ENCODE measurements at places on chromosomes 12 and 14.

DNA sequence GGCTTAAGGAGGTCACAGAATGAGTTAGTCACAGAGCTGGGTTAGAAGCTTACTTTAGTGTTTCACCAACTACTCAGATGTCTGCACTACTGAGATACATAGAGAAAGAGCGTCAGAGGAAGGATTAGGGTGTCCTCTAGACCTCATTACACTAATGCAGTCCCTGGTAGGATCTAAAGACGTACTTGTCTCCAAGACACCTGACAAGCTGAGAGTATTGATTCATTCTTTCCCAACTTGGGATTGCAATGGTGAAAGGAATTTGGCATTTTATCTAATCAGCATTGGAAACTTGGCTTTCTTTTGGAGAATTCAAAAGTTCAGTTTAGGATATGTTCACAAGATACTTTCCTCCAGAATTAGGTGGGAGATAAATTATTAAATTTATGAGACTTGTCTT is 402.1 kb downstream of the ZFP36L1 start:
- DNase-seq = no peak

GRCh38 chr12:113116875-113117274 is 18.7 kb downstream of the RASAL1 start:
- no peak for DNase-seq

DNA sequence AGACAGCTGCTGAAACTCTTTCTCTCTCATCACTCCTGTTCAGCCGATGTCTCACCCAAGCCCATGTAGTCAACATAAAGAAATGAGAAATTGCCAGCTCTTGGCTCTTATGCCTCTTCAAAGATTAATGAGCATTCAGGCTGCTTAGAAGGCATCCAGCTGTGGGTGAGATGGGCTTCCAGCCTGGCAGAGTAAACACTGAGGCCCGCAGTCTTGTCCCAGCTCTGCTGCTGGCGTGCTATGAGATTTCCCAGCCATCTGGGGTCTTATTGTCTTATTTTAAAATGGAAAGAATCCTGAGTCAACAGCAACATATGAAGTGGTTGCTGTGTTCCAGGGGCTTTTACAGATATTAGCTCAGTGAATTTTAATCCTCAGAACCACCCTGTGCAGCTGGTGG is 12.6 kb downstream of the RXYLT1 start:
- DNase-seq = no peak

- peak; percentile 46 for DNase-seq
These were observed 24.3 kb downstream of the NCOR2 start for GRCh38 chr12:124543052-124543589.

- no peak for DNase-seq
These were observed 97.9 kb downstream of the ARMH4 start for GRCh38 chr14:58054100-58054499.

- DNase-seq = no peak
These were observed 10.7 kb downstream of the SELPLG start for GRCh38 chr12:108622921-108623514.

- no peak for DNase-seq
These were observed 108.7 kb downstream of the TTC8 start for GRCh38 chr14:88933191-88933590.

DNA sequence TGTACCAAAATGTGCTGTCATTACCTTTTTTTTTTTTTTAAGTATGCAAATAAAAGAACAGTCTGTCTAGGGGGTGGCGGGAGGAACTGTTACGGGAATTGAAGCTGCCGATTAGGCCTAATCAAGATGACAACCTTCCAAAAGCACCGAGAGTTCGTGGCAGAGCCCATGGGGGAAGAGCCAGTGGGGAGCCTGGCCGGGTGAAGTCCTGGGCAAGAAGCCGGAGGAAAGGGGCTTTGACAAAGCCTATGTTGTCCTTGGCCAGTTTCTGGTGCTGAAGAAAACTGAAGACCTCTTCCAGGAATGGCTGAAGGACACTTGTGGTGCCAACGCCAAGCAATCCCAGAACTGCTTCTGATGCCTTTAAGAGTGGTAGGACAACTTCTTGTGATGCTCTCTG is 42.6 kb downstream of the ACTN1 start:
- DNase-seq = no peak

- no peak for DNase-seq
These were observed 15.5 kb upstream of the ETNK1 start for GRCh38 chr12:22609501-22609900.

GRCh38 chr14:54086767-54087166 is 130.1 kb upstream of the BMP4 start:
- DNase-seq = no peak

GRCh38 chr14:29930283-29930682 is 2.6 kb upstream of the PRKD1 start:
- peak; percentile 43 for DNase-seq

GRCh38 chr14:104446611-104447010 is 133.0 kb upstream of the C14orf180 start:
- DNase-seq = no peak

DNA sequence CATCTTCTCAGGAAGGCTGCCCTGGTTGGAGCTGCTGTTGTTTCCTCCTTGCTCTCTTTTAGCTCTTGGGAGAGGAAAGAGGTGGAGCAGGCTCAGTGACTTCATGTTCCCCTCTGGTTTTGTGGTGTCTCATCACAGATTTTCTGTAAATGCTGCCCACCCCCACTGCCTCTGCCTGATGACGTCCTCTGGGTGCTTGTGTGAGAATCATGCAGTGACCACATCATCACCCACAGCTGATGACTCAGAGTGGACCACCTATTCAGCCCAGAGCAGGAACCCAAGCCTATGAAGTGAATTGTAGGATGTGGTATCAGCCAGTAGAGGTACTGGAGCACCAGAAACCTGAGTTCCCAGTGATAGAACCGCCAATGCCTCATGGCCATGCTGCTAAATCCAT is at the start of gene GZMB:
Gene GZMB (minus strand): TSS at position 33 of the 400 bp plus-strand sequence. CDS start 30 bp downstream, at position 3.
- DNase-seq = no peak

GRCh38 chr14:77119851-77120250 is 21.7 kb downstream of the ZDHHC22 start:
- DNase-seq = no peak

GRCh38 chr12:72295101-72295500 is 22.9 kb downstream of the TRHDE start:
- no peak for DNase-seq

GRCh38 chr12:54384591-54385041 is at the start of gene ZNF385A:
Gene ZNF385A, minus strand, starts transcription at chr12:54384733. Its CDS starts 219 bp downstream, at chr12:54384514.
- no peak for DNase-seq

GRCh38 chr14:59320763-59321625 is 132.5 kb downstream of the DAAM1 start:
- DNase-seq = peak; percentile 76

GRCh38 chr12:57726884-57727757 is 11.4 kb downstream of the AGAP2 start:
- DNase-seq = no peak

DNA sequence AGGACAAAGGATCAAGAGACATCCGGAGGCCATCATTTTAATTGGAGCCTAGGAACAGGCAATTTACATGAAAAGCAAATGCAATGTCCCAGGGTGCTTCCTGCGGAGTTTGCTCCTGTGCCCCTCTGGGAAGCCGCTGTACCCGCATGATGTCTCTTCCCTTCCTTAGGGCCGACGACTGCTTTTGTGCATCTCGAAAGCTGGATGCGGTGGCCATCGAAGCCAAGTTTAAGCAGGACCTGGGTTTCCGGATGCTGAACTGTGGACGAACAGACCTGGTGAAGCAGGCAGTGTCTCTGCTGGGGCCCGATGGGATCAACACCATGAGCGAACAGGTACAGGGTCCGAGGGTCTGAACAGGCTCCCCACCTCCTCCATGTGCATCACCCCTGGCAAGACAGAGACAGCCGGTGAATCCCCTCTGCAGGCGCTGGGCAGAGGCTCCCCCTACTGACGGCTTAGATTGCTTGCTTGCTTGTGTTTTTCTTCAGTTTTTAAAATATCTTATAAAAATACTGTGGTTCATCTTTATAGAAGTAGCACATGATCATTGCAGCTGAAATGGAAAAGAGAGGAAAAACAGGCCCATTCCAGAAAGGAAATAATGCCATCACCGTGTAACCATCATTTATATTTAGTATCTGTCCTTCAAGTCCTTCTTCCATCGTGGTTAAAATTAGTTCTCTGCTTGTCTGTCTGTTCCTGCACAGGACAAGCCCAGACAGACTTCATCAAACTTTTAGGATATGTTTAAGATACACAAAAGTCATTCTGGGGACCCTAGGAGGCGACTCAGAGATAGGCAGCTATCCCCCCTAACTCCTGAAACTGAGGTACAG is 75.4 kb upstream of the PWP1 start:
- DNase-seq = peak; percentile 48

- DNase-seq = no peak
These were observed 9.9 kb downstream of the SDS start for GRCh38 chr12:113393749-113394148.

- no peak for DNase-seq
These were observed 942.6 kb downstream of the GALC start for GRCh38 chr14:87050421-87050820.

DNA sequence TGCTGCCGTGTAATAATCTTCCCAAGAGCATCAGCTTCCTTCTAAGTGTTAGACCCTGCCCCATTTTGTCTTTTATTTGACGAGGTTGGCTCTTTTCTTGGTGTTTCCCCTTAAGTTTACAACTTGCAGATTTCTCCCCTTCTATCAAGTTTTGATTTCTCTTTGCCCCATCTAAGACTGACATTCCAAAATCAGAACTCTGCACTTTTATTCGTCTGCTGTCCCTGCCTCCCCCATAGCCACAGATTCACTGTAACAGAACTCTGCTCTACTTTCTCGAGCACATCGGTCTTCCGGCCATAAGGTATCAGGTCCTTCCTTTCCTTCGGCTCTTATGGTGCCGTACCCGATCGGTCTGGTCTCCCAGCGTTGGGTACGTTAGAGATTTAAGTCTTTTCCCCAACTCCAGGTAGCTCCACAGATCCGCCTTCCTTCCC is 563 bp downstream of the DCP1B start:
- no peak for DNase-seq

GRCh38 chr14:22761734-22762133 is 4.8 kb upstream of the OXA1L start:
- no peak for DNase-seq

DNA sequence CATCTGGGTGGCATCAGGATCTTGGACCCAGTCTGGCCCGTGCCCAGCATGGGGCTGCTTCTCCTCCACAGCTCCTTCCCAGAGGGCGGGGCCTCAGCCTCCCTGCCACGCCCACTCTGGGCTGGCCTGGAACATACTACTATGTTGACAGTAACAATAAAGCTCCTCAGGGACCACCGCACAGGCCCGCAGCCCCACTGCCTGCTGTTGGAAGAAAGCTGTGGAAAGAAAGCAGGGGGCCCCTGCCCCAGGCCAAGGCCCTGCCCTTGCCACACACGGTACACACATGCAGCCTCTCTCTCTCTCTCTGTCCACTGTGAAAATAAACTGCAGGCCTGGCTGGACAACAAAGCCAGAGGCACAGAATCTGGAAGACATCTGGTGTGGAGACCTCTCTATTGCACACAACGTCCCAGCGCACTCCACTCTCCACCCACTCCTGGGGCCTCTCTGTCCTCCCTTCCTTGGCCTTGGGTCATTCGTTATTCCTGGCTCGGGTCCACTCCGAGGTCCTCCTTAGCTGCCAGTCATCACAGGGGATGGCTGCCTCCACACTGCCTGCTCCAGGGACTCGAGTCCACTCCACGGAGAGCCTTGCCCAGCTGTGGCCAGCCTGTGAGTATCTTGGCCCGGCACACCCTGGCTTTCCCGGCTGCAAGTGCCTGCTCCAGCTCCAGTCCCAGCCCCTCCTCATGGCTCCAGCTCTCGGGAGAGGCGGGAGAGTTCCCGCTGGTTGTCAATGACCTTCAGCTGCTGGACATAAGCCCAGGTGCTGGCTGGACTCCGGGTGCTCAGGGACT is 11.8 kb upstream of the ENDOU start:
- peak; percentile 79 for DNase-seq

- no peak for DNase-seq
These were observed 23.9 kb downstream of the IFNG-AS1 start for GRCh38 chr12:68013181-68013580.

GRCh38 chr12:11824736-11825135 is 175.3 kb downstream of the ETV6 start:
- DNase-seq = no peak

DNA sequence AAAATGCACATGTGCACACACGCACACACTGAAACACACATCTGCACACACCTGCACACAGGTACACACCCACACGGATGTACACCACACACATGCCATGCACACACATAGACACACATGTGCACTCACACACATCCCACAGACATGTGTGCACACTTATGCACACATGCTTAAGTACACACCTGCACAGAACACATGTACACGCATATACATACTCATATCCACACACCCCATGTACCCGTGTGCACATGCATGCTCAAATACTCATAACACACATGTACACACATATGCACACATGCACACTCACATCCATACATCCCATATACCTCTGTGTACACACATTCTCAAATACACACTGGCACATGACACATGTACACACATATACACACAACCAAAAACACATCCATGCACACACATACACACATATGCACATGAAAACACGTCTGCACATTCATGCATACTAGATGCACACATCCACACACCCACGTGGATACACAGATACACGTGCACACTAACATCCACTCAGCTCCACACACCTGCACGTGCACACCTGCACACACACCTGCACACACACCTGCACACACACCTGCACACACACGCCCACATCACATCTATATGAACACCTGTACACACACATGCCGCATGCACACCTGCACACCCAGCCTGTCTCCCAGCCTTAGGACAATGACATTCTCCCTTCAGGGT is 336.7 kb downstream of the ADGRD1 start:
- DNase-seq = no peak

DNA sequence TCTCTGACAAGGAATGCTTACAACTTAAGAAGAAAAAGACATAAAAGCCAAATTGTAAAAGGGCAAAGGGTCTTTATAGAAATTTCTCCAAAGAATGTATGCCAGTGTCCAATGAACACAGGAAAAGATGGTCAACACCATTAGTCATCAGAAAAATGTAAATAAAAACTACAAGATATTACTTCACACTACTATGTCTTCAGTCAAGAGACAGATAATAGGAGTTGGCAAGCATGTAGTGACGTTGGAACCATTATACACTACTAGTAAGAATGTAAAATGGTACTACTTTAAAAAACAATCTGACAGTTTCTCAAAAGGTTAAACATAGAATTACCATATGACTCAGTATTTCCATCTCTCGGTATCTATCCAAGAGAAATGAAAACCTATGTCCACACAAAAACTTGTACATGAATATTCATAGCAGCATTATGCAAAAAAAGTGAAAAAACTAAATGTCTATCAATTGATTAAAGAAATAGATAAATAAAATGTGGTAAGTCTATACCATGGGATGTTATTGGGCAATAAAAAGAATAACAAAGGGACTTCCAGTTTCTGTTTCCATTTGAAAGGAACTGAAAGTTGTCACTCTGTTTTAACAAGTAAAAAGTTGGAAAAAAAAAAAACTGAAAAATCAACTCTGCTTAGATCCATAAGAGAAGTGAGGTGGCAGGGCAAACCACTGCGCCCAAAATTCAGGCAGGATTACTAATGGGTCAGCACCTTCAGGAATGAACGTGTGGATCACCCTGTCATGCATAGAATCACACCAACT is 69.8 kb downstream of the ALG10B start:
- DNase-seq = no peak

Data from fibroblast of skin of back (primary cell).